ENCODE measurements at places on chromosomes 12 and 14.

GRCh38 chr12:116138781-116139180 lies 138.7 kb downstream of the MED13L start:
- no peak for DNase-seq

- peak; percentile 13 for DNase-seq
Measured at GRCh38 chr12:72738811-72739210, 466.6 kb downstream of the TRHDE start.

DNA sequence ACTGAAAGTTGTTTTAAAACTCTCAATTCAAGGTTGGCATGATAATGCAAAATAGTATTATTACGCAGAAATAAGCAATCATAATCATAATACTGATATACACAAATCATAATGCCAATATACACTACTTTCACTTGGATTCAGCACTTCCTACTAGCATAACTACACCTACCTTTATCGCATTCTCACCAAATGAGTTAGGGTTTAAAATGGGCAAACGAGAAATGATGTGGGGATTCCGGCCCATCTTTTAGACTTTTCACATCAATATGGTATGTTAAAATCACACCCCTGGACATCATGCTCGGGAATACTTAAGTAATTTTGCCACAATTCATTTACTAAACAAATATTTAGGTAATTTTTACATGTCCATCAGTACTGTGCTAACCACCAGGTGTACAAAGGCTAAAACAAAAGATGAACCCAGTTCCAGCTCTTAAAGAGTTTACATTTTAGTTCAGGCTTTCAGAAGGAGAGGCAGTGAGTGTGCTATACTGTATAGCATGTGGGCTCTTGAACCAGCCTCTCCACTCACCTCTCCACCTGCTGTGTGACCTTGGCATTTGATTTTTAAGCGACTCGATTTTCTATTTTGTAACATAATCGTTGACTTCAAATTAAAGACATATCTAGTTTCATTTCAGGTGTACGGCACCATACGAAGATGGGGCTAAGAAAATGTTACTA lies 1.1 kb upstream of the USP15 start:
- DNase-seq: no peak

GRCh38 chr14:100765991-100766390 lies 39.3 kb downstream of the DLK1 start:
- DNase-seq: no peak

GRCh38 chr12:2097617-2098016 lies 44.8 kb downstream of the CACNA1C start:
- no peak for DNase-seq

- no peak for DNase-seq
Measured at GRCh38 chr12:53225635-53226424, 6.2 kb downstream of the RARG start.

GRCh38 chr12:124229520-124229919 lies 65.4 kb upstream of the RFLNA start:
- no peak for DNase-seq

DNA sequence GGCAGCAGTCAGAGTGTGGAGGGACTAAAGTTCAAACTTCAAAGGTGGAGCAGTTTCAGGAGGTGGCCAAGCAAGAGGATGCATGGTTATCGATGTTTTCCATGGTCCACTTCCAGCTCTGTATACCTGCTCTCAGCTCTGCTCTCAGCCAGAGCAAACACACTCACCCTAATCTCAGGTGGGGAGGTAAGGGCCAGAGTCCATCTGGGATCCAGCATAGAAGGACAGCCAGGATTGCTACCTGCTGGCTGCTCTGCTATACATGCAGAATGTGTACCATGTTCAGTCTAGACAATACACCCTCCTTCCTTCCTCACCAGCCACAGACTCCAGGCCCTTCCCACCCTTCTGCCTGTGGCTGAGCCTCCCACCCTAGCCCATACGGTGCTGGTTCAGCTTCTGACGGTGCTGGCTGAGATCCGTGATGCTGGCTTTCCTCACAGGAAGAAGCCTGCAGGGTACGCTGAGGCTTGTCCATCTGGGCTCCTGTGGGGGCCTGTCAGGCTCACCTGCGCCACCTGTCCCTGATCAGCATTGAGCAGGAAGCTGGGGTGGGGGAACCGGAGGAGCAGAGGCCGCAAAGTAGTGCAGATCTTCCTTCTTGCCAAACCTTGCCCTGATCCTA lies 2.4 kb downstream of the CBLN3 start:
- DNase-seq: no peak

DNA sequence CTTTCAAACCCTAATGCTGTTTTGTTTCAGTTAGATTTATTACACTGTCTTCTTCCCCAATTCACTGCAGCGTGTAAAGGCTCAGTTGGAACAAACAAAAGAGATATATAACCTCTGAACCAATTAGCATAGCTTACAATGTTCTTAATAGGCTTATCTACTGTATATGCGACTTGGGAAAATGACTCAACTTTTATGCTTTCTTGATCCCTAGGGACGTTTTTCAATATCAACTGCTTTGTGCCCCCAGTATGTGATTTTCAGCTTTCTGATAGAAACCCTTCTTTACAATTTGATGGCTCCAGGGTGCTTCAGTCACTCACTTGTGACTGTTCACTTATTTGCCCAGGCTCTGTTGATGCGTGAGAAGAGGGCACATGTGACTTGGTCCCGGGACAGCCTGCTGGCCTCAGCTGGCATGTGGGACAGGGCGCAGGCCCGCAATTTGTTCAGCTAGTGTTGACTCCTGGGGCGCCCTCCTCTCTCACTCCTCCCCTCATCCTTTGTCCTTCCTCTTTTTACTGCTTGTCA lies 107.1 kb downstream of the TMTC2 start:
- DNase-seq: no peak

- DNase-seq: no peak
Measured at GRCh38 chr14:68469208-68469713, 323.6 kb downstream of the ZFP36L1 start.

- peak; percentile 80 for DNase-seq
Measured at GRCh38 chr14:61461808-61462275, 140.5 kb downstream of the PRKCH start.

DNA sequence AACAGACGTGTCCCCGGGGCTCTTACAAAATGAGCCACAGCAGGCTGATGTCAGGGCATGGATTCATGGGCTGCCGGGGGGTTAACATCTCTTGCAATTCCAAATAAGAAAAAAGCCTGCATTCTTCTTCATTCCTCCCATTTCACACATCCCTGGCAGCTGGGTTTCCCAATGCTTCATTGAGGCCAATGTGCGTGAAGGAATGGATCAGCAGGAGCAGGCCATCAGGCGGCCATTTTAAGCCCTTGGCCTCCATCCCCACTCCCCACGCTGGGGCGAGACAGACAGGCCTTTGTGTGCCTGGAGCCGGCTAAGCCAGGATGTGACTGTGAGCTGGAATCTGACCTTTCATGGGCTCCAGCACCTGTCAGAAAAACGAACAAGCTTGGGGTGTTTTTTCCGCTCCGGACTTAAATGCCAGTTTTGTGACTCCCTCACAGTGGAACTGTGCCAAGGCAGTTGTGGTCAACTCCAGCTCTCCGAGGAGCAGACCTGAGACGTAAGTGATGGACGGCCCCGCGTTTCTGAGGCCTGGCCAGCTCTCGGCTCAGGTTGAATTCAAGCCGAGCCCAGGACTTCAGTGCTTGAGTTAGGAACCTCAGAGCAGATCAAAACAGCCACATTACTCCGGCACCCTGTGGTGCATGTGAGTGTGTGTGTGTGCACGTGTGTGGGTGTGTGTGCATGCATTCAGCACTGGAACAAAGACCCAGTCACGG lies 133.1 kb downstream of the TMEM30B start:
- no peak for DNase-seq

DNA sequence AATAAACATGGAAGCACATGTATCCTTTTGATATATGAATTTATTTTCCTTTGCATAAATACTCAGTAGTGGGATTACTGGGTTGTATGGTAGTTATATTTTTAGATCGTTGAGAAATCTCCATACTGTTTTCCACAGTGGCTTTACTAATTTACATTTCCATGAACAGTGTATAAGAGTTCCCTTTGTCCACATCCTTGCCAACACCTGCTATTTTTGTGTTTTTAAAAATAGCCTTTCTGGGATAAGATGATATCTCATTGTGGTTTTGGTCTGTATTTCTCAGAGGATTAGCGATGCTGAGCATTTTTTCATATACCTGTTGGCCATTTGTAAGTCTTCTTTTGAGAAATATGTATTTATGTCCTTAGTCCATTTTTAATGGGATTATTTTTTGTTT lies 329.2 kb upstream of the KITLG start:
- no peak for DNase-seq

- DNase-seq: no peak
Measured at GRCh38 chr12:116381744-116382685, 104.5 kb upstream of the MED13L start.

GRCh38 chr12:113936460-113936859 lies 29.7 kb downstream of the RBM19 start:
- no peak for DNase-seq
